ENCODE measurements at places on chromosomes 4 and X.

- no peak for DNase-seq
Measured at GRCh38 chr4:109046471-109047201, 255.8 kb downstream of the COL25A1 start.

- DNase-seq = no peak
Measured at GRCh38 chr4:164734484-164734883, 19.4 kb upstream of the SMIM31 start.

GRCh38 chr4:73172161-73172560 lies 86.4 kb downstream of the ANKRD17 start:
- DNase-seq = no peak

DNA sequence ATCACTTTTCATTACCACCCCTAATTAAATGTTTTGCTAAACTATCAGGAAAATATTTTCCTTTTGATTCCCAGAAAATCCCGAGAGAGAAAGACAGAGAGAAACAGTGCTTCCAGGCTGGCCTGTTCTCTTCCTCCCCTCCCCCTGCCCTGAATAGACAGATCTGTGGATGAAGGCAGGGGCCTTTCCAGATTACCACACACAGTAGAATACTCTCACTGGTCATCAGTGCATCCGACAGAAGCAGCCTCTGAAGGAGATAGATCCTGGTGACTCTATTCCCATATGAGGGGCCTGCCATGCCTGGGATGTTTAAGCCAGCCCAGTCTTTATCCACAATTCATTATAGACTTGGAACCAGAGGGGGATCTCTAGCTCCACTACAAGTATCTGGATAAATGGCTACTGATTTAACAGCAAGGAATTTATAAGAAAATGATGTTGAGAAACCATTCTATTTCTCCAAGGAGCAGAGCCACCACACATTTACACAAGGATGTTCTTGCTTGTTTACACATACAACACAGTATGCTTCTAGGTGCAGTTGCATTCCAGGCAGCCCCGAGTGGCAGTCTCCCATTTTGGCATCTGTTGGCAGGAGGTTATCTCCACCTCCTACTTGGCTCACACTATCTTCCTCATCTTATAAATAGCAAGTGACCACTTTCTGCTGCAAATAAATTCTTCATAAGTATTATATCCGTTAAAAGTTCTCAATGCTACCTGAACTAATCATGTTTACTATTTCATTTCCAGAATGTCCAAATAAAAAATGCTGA lies 115.8 kb downstream of the HS6ST2 start:
- no peak for DNase-seq

DNA sequence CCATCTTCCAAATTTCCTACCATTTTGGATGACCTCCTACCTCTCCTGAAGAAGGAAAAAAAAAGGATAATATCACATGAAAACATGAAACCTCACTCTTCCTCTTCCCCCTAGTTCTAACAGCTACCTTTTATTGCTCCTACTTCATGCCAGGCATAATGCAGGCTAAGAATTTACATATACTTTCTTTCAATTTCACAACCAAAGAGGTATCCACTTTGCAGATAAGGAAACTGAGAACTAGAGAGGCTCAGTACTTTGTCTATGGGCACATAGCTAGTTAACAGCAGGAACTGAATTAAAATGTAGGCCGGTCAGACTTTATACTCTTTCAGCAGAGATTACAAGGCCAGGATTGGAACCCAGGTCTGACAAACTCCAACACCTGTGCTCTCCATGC lies 34.4 kb upstream of the BEND2 start:
- DNase-seq = no peak

GRCh38 chrX:41923978-41924683 lies 777 bp upstream of the CASK start:
- peak; percentile 20 for DNase-seq

- DNase-seq = no peak
Measured at GRCh38 chr4:8129136-8129535, 29.5 kb downstream of the ABLIM2 start.

DNA sequence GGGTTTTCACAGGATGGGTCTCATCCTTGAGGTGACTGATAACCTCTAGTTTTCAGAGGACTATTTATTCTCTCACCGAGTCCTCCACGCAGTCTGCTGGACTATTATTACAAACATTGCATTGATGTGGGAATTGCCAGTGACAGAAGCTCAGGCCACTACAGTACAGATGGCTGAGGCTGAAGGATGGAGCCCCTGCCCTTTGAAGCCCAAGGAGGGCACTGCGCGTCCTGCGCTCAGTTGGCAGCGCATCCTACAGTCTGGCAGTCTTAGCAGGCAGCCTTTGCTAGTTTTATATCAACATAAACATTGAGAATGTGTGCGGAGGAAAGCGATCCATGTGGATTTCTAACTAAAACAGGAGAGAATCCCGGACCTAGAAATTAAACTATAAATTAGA lies 1.5 kb upstream of the RELL1 start:
- no peak for DNase-seq

DNA sequence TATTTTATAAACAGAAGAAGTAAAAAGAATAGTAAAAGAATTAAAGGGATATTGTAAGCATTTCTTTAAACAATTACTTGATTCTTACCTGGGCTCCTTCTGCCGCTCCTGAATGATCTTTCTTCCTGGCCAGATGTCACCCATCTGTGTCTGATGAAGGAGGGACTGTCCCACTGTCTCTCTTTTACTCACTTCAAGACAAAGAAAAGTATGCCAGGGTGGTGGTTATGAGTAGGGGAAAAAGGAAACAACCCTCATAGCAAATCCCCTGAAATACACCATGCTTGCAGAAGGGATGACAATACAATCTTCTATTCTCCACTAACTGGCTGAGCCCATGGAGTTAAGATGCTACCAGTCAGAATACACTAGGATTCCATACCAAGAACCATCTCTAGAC lies 31.1 kb downstream of the SYTL4 start:
- DNase-seq = no peak

DNA sequence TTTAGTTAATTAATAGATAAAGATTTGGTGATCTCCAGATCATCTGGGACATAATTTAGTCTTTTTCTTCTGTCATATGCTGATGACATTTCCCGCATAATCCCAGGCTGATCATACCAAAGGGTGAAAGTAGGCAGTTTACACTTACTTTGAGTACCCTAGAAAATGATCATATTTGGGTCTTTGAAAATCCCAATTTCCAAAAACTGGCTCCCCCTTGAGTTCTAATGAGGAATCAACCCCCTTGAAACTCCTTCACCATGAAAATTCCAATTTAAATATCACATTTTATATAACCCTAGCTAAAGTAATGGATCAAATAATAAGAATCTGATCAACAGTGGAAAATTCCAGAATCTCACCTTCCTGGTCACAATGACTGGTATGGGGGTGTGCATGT lies 223.4 kb downstream of the NAF1 start:
- no peak for DNase-seq

DNA sequence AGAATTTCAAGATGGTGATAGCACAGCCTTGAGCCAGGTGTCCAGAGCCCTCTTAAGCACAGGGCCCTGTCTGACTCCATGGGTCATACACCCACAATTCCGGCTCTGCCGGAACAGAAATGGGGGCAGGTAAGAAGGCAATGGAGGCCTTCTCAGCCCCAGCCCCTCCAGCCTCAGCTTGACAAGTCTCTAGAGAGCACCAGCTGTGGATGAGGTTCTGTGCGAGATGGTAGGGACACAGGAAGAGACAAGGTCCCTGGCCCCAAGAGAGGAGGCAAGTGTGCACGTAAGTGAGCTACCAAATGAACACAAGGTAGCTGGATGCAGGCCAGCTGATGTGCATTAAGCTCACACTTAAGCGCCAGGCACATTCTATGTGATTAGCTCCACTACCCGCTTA lies 2.4 kb upstream of the PRRG3 start:
- DNase-seq = no peak

- DNase-seq = no peak
Measured at GRCh38 chr4:71814433-71814832, 30.6 kb upstream of the GC start.
